ENCODE measurements at places on chromosomes 7 and 10.

DNA sequence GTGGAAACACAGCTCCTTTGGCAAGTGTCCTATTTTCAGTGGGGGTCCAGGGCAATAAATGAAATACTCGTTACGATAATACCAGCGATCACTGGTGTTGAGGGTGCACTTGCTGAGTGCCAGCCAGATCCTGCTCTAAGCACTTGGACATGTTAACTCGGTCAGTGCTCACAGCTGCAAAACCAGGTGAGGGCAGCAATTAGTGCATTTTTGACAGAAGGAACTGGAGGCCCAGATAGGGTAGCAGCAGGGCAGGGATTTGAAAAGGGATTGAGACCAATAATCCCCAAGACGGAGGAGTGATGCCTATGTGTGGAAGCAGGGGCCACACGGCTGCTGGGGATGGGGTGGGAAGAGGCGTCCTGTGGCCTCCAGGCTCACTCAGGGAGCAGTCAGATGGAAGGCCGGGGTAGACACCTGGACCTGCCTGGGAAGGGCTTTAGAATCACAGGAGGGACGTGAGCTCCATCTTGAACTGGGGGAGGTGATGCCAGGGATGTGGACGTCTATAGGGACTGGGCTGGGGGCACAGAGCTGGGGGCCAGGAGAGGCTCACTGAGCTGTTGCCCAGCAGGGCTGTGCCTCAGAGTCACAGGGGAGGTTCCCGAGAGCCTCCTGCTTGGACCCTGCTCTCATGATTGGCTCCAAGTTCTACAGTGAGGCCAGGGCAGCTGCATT lies 14.3 kb downstream of the PTPRE start:
- no peak for DNase-seq

DNA sequence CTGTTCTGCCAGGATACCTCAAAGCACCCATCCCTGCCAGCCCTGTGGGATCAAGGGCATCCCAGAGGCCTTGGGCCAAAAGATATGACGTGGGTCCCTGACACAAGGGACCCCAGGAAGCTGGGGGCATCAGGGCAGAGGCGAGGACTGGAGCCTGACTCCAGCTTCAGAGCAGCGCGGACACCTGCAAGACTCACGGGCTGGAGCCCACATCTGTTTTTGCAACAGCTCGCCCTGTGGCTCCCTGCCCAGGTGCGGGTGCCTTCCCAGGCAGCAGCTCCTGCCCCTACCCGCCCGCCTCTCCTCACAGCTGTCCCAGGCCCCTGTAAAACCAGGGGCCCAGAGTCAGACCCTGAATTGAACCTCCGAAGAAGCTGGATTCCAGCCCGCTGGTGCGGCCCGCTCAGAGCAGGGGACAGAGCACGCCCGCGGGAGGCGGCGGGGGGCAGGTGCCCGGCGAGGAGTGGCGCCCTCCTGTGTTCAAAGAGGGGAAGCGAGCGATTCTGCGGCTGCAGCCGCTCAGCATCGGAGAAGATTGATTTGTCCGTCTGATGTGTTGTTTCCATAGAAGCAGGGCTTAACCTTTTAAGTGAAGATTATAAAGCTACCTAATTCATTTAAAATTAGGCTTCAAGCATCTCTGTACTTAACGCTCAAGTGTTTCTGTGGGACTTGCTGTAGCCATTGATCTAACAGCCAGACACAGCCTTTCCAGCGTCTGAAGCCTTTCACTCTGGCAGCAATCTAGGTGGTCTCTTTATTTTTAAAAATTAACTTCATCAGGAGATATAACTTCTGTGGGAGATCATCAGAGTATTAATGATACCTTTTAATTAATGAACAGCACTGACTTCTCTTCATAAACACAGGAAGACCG lies 88.4 kb downstream of the BEND7 start:
- peak; percentile 79 for DNase-seq

GRCh38 chr7:44061645-44062179 lies 3.7 kb downstream of the PGAM2 start:
- no peak for DNase-seq

- DNase-seq = no peak
Measured at GRCh38 chr7:34662058-34662708, 4.2 kb downstream of the NPSR1 start.

- DNase-seq = no peak
Measured at GRCh38 chr10:50360077-50360850, 108.9 kb upstream of the ASAH2 start.

- DNase-seq = no peak
Measured at GRCh38 chr10:15843695-15844094, 16.6 kb downstream of the MINDY3 start.

DNA sequence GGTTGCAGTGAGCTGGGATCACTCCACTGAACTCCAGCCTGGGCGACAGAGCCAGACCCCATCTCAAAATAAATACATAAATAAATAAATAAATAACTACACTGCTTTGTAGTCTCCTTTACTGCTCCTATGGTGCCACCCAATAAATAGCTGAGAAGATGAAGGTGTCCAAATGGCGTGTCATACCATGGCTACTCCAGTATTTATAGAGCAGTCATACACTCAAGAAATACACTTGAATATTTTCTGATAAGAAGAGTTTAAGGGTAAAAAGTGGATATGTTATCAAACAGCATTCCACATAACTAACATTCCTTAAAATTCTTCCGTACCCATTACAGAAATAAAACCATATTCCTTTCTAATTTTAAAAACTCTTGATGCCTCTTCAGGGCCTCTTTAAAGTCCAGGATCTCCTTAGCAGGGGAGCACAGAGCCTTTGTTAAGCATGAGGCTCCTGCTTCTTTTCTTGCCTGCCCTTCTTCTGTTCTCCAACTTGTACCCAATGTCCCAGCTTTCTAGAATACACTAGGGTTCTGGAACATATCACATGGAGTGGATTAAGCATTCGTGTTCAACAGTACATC lies 7.9 kb upstream of the SAR1A start:
- no peak for DNase-seq

DNA sequence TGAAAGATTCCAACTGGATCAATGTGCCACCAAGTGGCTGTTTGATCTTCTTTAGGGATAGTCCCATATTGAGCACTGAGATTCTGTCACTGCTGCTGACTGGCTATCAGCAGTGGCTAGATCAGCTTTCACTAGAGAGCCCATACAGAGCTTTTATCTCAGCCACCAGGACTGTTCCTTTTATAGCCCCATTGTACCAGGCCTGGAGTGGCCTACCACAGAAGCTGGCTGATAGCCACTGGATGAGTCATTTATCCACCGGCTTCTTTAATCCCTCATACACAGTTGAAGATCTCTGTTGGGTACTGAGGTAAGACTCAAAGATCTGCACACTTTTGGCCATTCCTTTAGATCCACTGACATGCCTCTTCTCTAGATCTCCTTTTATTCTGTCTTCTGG lies 1101.1 kb downstream of the SORCS3 start:
- no peak for DNase-seq

DNA sequence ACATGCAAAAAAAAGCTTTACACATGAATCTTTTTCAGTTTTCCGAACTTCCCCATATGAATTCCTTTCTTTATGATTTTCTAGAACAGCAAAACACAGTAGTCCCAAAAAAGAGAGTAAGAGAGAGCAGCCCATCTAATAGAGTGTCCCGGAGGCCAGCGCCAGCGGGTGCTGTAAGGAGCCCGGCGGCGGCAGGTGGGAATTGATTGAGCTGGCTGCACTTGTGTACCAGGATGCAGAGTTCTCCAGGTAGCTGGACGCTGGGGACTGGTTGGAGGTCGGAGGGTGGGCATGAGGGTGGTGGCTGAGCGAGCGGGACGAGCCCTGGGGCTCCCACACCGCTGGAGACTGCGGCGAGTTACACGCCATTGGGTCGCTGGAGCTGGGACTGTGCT lies 4.0 kb downstream of the DLX5 start:
- no peak for DNase-seq

GRCh38 chr10:128922172-128922571 lies 544.9 kb upstream of the MGMT start:
- DNase-seq = no peak

- no peak for DNase-seq
Measured at GRCh38 chr7:137886281-137886680, 39.5 kb upstream of the DGKI start.

- DNase-seq = no peak
Measured at GRCh38 chr7:48084727-48085432, 4.2 kb upstream of the UPP1 start.

GRCh38 chr7:131188367-131189339 lies 139.0 kb upstream of the MKLN1 start:
- DNase-seq = no peak
